Right atrium auricular region (tissue), 2 donors: ENCODE measurements at places on chromosomes 16 and 17. TPM values are rescaled to one million over a fixed set of nuclear protein-coding genes. Genes with fewer than 3 reads are reported as not detected.

PGAP3 gene
- 14.0 TPM for total RNA-seq

TP53TG3 gene
- not detected for total RNA-seq

SRCIN1 gene
- total RNA-seq, result 1.1 TPM

DOC2B gene
- total RNA-seq, result 2.4 TPM

RNU2-1 gene
- not detected for total RNA-seq

ZSCAN10 gene
- total RNA-seq, result not detected

MSLN gene
- 44.8 TPM for total RNA-seq

- DNase-seq, result no peak
Measured at GRCh38 chr16:12182212-12182611, 205.7 kb downstream of the SNX29 start.

DNA sequence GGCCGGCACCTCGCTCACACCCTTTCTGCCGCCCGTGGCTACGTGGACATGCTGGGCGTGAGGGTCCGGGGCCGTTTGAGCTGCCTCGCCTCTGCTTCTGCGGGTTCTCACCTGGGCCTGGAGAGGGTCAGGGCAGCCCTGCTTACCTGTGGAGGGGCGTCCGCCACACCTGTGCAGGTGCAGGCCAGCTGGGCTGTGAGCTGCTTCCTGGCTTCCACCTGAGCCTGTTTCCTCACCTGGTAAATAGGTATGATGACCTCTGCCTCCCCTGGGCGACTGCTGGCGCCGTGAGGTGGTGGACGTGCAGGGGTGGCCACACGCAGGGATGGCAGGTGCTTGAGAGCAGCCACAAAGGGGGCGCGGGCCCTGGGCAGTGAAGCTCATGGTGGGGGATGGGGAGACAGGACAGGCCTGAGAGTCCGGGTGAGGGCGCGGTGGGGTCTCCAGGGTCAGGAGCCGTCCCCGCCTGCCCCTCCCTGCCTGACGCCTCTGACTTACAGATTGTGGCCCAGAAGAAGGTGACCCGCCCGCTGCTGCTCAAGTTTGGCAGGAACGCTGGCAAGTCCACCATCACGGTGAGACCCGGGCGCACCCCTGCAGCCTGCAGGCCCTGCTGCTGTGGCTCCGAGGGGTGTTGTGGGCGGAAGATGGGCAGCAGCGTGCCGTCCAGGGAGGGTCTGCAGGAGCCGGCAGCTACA is 7.8 kb downstream of the CPNE7 start:
- no peak for DNase-seq

GRCh38 chr17:64496786-64497564 is at the start of gene POLG2:
POLG2 (minus strand) TSS chr17:64497054; CDS start chr17:64496968, 86 bp downstream.
- DNase-seq, result peak; percentile 93

DNA sequence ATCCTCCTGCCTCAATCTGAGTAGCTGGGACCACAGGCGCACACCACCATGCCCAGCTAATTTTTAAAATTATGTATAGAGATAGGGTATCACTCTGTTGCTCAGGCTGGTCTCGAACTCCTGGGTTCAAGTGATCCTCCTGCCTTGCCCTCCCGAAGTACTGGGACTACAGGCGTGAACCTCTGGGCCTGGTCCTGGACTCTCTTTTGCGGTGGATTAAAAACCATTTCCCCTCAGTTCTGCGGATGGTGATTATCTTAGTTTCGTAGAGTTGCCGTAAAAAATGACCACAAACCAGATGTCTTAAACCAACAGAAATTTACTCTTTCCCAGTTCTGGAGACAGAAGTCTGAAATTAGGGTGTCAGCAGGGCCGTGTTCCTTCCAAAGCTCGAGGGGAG is 28.8 kb downstream of the MGAT5B start:
- DNase-seq, result no peak

DNA sequence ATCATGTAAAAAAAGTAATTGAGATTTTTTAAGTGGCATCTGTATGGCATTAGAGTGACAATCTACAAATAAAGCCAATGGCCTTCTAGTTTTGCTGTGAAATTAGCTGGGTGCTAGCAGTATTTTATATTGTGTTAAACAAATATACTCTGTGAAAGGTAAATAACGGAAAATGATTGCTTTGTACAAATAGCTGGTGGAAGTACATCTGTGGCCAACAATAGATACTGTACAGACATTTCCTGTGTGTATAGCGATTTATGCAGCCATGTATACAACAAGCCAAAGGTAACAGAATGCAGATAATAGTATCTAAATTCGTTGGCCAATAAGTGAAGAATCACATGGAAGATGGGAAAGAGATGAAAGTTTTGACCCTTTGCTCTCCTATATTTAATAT is 26.6 kb downstream of the IQCK start:
- no peak for DNase-seq

DNA sequence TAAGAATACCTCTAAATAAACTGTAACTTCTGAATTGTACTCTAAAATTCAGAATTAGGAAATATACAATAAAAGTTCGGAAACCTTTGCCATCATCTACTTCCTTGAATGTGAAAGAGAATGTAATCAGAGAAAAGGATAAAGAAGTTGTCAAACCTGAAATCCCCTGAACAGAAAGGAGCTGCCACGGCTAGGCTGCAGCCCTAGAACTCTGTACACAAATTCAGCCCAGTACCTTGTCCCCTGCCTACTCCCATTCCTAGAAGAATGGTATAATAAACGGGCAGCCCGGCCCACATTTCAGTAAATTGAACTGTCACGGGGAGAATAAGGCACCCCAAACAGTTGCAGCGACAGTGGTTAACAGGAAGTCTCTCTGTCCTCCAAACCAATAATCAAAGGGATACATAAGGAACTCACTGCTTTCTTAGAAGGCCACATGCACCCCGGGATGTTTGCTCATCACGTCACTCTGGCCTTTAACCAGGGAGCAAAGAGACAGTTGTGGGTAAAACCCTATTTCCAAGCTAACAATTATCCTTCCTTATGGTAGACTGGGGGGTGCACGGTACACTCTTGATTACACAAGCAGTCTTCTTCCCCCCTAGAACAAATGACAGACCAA is 24.3 kb upstream of the RFFL start:
- DNase-seq, result no peak

- DNase-seq, result no peak
Measured at GRCh38 chr17:1554751-1555540, 7.6 kb downstream of the PITPNA start.

DNA sequence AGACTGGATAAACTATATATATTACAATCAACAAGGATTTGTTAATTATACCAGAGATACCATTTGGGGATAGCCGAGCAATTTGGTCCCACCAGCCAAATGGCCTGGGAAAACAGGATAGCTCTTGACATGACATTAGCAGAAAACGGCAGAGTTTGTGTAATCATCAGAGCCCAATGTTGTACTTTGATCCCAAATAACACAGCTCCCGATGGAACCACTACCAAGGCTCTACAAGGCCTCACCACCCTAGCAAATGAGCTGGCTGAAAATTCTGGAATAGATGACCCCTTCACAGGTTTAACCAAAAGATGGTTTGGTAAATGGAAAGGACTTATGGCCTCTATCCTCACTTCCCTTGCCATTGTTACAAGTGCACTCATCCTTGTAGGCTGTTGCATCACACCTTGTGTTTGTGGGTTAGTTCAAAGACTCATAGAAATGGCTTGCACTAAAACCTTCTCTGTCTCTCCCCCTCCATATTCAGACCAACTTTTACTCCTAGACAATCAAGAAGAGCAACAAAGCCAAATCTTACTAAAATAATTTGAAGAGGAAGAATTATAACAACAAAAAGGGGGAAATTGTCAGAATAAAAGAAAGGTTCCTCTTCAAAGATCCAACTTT is 9.5 kb downstream of the TXNL4B start:
- no peak for DNase-seq

- DNase-seq, result no peak
Measured at GRCh38 chr17:49825645-49826044, 22.2 kb downstream of the TAC4 start.

- no peak for DNase-seq
Measured at GRCh38 chr17:73052923-73053322, 39.6 kb downstream of the SLC39A11 start.

GRCh38 chr16:27450196-27450549 is 48.2 kb downstream of the IL21R start:
- no peak for DNase-seq

DNA sequence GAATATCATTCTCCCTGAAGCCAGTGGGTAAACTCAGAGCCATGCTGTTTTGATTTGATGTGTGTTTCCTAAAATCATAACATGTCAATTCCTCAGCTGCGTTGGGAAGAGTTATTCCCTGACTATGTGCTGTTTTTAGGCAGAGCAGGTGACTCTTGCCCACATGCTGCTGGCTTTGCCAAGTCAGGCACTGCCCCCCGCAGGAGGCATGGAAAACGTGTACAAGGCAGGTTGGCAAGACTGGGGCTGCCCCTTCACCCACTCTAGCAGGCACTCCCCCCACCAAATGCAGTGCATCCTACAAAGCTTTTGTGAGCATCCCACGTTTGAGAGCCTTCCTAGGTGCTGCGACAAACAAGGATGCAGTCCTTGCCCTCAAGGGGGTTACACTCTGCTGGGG is 38.3 kb upstream of the NAT9 start:
- no peak for DNase-seq

DNA sequence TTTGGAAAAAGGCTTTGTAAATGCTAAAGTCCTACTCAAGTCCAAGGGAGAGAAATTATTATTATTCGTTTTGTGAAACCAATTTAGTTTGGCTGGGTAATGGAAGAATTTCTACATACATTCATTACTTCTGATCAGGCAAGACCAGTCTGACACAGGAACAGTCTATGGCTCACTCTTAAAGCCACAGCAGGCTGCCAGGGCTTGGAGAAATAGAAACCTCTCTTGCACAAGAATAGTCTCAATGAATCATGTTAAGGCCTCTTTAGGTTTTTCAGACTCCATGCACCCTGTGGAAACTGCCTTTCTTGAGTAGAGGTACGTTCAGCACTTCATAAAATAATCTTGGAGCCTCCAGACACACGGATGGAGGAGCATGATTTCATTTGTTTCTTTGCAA is 167.7 kb downstream of the IRX3 start:
- no peak for DNase-seq
